T-helper 9 cell (primary cell): ENCODE measurements at places on chromosomes 1 and 21.

- no peak for DNase-seq
Observed at GRCh38 chr1:115596080-115596780, 45.5 kb upstream of the VANGL1 start.

DNA sequence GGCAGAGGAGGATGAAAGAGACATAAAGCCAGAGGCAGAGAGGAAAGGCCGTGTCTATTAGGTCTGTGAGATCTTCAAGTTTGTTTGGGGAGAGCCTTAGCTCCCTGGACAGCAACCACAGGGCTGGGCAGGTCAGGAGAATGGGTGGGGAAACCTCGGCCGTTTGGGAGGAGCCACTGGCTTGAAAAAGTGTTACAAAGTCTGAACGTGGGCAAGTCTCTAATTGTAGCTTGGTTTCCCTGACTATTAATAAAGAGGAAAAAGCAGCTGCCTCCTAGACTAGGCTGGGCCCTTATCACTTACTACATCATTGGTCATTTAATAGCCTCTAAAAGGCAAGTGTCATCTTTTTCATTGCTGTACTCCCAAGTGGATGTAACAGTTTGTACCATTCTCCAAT, at the start of gene CCDC17:
CCDC17 (minus strand) TSS at position 83 of the 400 bp plus-strand sequence. CDS start 145 bp downstream, outside the sequence.
- no peak for DNase-seq

DNA sequence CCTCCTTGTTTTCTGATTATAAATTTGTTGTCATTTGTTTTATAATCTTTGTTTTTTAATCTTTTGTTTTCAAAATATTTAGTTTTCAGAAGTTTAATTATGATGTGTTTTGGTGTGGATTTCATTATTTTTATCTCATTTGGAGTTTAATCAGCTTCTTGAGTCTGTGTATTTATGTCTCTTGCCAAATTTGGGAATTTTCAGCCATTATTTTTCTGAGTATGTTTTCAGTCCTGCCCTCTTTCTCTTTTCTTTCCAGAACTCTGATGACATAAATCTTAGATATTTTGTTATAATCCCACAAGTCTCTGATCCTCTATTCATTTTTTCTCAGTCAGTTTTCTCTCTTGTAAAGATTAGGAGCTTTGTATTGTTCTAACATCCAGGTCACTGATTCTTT, 89.8 kb downstream of the RHOU start:
- no peak for DNase-seq

- no peak for DNase-seq
Observed at GRCh38 chr1:226424221-226425003, 16.5 kb upstream of the PARP1 start.
